ENCODE measurements at places on chromosomes 4 and X.

- DNase-seq, result no peak
Measured at GRCh38 chr4:44908565-44908964, 182.2 kb upstream of the GNPDA2 start.

DNA sequence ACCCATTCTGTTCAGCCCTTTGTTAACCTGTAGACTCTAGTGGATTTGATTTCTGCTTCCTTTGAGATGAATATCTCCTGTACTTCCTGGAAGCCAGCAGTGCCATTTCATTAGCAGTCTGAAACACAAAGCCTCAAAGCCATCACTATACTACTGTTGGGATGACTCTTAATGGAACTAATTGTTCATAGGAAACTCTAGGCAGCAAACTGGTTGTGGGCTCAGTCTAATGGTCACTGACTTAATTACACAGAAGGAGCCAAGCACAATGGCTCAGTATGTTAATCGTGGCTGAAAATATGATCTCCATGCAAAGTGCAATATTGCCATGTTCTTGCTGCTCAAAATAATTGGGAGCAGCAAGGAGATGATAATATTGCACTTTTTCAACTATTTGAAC lies 262.3 kb downstream of the ARHGAP24 start:
- DNase-seq, result no peak

- DNase-seq, result no peak
Measured at GRCh38 chr4:67167849-67168248, 377.5 kb downstream of the CENPC start.

- DNase-seq, result no peak
Measured at GRCh38 chr4:95563638-95564337, 15.0 kb upstream of the UNC5C start.

GRCh38 chr4:170336238-170336775 lies 246.6 kb upstream of the AADAT start:
- DNase-seq, result no peak

- no peak for DNase-seq
Measured at GRCh38 chr4:56086561-56086960, 137.8 kb downstream of the CEP135 start.

DNA sequence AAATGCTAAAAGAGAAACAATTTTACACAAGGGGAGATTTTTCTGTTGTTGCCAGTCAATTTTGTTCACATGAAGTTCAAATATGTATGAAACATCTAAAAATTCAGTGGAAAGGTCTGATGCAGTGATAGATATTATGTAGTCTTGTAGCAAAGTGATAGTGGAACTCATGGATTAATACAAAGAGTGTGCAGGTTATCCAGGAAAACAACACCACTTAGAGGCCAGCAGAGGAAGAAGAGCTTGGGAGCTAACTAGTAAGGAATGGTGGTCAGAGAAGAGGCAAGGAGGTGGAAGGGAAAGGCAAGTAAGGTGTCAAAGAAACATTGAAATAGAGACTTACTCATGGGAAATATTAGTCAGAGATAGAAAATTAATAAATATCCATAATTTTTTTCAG lies 395.6 kb downstream of the MAPK10 start:
- DNase-seq, result no peak

Data from NCI-H1105 (cell line).